H1 (cell line): ENCODE measurements at places on chromosomes 2 and 18.

DNA sequence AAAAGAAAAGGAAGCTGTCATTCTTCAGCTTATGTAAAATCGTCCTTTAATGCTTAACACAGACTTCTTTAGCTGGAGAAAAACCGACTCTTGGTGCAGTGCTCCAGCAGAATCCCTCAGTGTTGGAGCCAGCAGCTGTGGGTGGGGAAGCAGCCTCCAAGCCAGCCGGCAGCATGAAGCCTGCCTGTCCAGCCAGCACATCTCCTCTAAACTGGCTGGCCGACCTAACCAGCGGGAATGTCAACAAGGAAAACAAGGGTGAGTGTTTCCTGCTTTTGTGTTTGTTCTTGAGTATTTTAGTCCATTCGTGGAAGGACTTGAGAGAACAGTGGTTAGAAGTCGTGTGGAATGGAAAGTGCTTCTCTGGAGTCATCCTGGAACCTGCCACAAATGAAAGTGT is 38.9 kb downstream of the KDM3A start:
- DNase-seq = no peak

DNA sequence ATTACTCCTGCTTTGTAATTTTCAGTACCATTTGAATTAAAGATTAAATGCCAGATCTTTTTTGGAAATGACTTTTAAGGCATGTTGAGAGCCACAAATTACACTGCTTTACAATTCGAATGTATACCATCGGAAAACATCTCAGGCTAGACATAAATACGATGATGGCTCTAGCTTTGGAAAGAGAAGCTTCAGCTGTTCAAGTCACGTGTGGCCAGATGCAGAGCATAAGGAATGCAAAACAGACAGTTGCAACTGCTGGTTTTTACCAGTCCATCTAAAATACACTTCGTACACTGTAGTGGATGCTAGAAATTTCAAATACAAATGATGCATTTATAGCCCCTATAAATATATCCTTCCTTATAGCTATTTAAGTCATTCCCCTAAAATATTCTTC is 8.0 kb downstream of the ZNF516 start:
- no peak for DNase-seq

- DNase-seq = no peak
Observed at GRCh38 chr2:83826577-83826976, 632.5 kb downstream of the SUCLG1 start.

DNA sequence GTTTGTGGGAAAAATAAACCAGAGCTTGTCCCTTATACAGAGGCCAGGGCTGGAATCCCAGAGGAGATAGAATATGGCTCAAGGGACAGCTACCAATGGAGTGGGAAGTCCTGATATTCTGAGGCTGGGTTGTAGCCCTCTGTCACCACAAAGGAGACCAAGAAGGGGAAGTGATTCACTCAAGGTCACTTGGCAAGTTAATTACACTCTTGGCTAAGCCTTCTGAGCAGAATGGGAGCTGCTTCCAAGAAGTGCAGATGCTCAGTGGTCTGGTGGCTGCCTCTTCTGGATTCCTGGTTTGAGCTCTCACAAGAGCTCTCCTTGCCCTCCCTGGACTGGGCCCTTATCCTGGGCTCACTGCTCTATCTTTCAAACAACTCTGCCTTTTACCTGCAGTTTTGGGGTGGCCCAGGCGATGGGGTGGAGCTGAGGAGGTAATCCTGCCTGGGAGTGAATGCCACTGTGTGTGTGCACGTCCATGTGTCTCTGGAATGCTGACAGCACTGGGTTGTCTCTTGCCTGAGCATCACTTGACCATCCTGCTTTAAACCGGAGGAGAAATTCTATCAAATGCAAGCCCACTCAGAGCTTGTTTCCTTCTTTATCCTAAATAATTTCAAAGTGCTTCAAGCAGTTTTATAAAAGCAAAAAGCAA is 168.2 kb downstream of the KCNS3 start:
- DNase-seq = no peak

GRCh38 chr2:27727257-27727656 is 44.3 kb upstream of the MRPL33 start:
- DNase-seq = no peak

- no peak for DNase-seq
Observed at GRCh38 chr18:7545734-7546133, 21.4 kb upstream of the PTPRM start.

DNA sequence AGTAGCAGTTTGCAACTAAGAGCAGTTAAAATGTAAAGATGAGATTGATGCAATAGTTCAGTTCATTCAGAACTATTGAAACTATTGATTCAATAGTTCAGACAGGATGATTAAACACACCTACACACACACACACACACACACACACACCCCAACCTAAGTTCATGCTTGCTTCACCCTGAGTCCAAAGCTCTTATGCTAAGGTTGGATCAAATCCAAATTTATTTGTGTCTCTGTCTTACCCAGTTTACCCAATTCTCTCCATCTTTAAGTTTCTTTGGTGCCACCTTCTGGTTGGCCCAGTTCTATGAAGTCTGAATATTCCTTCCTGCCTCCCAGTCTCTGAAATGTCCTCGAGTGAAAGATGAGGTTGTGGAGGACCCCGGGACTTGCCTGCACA is 5.1 kb downstream of the SERPINB8 start:
- DNase-seq = no peak

DNA sequence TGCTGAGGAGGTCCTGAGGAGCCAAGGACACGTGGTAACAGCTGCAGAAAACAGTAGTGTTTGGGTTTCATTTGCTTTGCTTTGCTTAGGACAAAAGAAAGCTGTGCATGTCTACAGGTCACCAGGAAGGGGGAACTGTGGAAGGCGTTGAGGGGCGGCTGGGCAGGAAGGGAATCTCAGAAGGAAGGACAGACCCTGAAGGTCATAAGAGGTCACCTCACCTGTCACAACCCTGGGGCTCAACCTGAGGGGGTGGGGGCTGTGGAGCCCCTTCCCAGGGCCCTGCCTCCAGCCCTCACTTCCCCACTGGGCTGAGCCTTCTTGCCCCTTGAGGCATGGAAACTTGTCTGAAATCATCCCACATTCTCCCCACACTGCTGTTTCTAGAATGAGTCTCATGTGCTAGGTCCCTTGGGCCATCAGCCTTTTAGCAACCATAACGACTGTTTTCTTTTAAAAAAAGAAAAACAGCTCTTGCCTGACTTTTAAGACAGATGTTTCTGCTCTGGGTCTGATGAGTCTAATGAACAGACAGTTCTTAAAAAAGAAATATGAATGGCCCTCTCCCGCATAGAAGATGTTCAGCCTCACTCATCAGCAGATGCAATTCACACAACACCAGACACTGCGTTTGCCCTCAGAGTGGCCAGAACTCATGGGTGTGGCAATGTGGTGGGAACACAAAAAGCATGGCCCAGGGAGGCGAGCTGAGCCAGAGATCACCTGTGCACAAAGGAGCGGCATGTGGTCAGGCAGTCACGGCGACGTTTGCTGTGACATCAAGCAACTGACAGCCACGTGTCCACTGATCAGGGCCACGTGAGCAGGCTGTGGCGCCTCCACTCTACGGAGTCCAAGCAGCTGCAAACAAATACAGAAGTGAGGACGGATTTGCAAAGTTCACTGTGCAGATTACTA is 84.0 kb downstream of the SEPTIN10 start:
- no peak for DNase-seq

DNA sequence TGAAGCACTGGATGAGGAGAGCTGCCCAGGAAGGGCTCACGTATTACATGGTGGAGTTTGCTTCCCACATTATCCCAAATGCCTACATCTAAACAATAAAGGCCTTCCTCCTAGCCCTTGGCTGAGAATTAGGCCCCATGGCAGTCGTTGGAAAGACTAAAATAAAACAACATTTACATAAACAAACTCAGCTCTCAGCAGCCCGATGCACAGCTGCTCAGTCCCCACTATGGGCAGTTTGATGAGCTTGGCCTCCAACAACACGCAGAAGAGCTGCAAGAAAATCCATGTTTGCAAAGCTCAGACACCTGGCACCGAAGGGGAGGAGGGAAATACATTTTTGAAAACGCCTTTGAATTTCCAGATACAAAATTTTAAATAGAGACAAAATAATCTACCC is 352.4 kb downstream of the EIPR1 start:
- no peak for DNase-seq

DNA sequence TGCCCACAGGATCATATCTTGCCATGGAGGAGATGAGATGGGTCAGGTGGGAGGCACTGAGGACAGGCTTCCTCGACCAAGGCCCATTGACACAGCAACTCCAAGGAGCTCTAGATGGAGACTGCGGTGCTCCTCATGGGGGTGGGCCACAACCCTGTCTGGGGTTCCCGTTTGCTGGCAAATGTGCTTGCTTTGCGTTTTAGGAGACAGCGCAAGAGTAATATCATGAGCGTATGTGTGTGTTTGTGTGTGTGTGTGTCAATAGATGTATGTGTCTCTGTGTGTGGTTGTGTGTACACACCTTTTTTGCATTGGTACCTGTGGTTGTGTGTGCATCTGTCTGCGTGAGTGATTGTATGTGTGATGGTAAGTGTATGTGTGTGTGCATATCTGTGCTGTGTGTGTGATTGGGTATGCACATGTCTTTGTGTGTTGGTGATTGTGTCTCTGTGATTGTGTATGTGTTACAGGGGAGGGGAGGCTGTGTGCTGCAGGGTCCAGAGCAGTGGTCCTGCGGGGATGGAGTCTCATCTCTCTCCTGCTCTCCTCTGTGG is 4.4 kb downstream of the FBLN7 start:
- peak; percentile 39 for DNase-seq

DNA sequence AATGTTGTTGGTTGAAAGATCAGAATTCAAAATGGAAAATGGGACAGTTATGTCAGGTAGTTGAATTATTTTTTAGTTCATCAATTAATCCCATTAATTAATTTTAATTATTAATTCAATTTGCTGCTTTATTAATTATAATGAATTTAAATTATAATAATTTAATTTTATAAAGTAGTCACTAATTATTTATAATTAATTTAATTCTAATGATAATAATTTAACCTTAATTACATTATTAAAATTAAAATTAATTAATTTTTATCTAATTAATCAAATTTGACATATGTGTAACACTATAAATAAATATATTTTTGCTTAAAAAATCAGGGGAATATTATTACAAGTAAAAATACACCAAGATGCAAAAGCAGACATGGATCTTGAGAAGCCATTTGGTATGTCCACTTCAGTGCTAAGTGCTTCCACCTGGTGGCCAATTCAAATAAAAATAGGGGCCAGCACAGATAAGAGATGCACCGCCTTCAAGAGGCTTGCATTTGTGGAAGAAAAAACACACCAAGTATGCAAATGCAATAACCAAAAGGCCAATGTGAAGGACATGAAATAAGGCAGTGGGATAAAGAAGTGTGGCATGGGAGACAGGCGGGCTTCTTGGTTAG is 73.2 kb downstream of the MBP start:
- DNase-seq = no peak

DNA sequence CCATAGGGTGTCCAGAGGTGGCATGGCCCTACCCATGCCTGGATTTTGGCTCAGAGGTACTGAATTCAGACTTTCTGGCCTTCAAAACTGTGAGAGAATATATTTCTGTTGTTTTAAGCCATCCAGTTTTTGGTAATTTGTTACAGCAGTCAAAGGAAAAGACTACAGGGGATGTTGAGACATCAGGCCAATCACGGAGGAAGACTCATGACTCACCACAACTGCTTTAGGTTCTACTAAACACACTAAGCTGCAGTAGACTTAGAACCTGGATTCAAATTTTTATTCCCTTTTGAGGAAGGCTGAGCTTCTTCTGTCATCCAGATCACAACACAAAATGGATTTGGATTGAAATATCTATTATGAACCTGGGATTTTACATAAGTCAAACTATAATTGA is 12.0 kb upstream of the C2orf66 start:
- DNase-seq = no peak

DNA sequence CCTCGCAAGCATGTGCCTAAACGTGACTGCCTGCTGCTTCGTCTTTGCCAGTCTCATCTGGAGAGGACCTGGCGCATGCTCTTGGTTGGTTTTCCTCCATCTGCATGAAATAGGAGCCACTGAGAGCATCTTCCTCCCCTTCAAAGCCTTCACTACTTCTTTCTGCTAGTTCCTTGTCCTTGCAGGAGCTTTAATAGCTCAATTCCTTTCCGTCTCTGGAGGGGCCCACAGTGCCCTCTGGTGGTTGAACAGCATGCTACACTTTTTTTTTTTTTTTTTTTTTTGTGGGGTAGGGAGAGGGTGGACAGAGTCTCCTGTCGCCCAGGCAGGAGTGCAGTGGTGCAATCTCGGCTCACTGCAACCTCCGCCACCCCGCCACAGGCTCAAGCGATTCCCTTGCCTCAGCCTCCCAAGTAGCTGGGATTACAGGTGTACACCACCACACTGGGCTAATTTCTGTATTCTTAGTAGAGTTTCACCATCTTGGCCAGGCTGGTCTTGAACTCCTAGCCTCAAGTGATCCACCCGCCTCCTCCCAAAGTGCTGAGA is 59.6 kb downstream of the SP110 start:
- DNase-seq = peak; percentile 71

GRCh38 chr2:54523324-54523959 is 67.3 kb downstream of the SPTBN1 start:
- DNase-seq = no peak

GRCh38 chr2:55923091-55923981 is at the start of gene EFEMP1:
EFEMP1 (minus strand) TSS chr2:55923782; CDS start chr2:55922440, 1,342 bp downstream.
- DNase-seq = no peak

DNA sequence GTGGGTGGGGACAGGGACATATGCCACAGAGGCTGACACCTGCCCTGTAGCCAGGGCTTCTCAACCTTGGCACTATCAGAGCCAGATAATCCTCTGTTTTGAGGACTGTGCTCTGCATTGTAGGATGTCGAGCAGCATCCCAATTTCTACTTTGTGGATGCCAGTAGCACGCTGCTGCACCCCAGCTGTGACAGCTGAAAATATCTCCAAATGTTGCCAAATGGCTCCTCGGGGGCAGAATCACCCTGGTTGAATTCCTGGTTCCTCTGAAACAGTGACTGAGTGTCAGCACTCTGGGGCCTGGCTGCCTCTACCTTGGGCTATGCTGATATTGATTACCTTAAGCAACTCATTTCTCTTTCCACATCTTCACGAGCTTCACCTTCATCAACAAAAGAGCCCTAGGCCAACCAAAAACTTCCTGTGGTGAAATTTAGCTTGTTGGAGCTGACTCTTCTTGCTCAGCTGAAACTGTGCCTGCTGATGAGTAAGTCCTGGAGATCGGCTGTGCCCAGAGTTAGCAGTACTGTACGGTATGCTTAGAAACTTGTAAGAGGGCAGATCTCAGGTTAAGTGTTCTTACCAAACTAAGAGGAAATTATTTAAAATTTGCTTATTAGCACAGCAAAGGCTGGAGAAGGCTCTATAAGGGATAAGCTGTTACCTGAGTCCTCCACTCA is 138.1 kb downstream of the SEPTIN10 start:
- no peak for DNase-seq

DNA sequence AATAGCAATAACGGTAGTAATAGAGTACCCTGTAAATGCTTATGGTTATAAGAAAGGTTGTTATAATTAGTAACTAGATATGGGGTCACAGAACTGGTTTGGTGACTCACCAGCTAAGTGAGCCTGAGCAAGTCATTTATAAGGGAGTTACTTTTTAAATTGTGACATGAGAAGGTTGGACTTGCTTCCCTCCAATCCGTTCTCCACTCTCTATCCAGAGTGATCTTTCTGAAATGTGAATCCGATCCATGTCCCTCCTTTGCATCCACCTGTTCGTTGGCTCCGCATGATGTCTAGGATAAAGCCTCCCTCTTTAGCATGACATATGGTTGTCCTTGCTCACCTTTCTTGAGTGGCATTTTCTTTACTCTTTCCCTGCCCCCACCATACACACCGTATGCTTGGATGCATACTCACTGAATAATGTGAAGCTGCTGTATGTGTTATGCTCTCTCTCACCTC is 83.1 kb downstream of the CDC42EP3 start:
- no peak for DNase-seq

- DNase-seq = no peak
Observed at GRCh38 chr2:11687736-11688135, 17.7 kb upstream of the NTSR2 start.

GRCh38 chr2:16215902-16216557 is 275.7 kb downstream of the MYCN start:
- DNase-seq = no peak
